ENCODE measurements at places on chromosomes 16 and 17.

GRCh38 chr17:42779936-42780850 is at the start of gene WNK4:
WNK4 (plus strand) TSS chr17:42780610; CDS start chr17:42780699, 89 bp downstream.
- DNase-seq: no peak

- no peak for DNase-seq
Observed at GRCh38 chr16:28936784-28937155, 5.0 kb downstream of the CD19 start.

- DNase-seq: no peak
Observed at GRCh38 chr16:67460168-67460567, 20.8 kb downstream of the ATP6V0D1 start.

GRCh38 chr16:77273815-77274214 is 74.6 kb downstream of the SYCE1L start:
- peak; percentile 16 for DNase-seq

- no peak for DNase-seq
Observed at GRCh38 chr16:66342294-66342900, 24.1 kb upstream of the CDH5 start.

DNA sequence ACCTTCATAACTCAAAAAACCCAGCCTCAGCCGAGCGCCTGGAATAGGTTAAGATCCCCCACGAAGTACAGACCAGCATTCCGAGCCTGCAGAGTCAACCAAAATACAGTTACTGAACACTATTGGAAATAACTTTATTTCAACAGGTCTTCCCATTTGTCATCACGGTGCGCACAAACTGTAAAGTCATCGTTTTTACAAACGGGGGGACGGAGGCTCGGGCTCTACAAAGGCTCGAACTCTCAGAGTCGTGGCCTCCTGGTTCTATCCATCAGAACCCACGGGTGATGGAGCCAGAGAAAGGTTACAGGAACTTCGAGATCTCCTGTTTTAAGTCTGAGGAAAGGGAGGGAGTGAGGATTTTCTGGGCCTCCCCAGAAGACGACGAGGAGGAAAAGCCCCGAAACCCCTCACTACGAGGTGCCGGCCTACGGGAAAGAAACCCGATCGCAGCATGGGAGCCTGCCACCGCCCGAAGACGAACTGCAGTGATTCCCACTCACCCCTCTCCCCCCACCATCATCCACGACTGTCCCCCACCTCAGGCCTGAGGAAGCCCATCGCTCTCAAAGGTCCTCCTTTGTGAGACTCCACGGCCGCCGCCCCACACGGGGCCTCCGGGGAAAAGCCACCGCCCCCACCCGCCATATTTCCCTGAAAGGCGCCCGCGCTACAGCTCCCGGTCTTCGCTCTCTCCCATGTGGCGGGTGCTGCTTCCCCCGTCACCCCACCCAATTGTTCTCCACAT is 917 bp downstream of the YWHAE start:
- no peak for DNase-seq

- DNase-seq: no peak
Observed at GRCh38 chr17:75105126-75106080, 4.4 kb upstream of the ARMC7 start.

GRCh38 chr16:5349101-5349500 is 251.5 kb upstream of the EEF2KMT start:
- no peak for DNase-seq

- no peak for DNase-seq
Observed at GRCh38 chr16:66226762-66227161, 139.7 kb upstream of the CDH5 start.

GRCh38 chr17:41771389-41772206 is 14.9 kb downstream of the JUP start:
- DNase-seq: no peak

- DNase-seq: no peak
Observed at GRCh38 chr17:19482576-19482975, 51.1 kb upstream of the SLC47A1 start.

GRCh38 chr17:253091-253846 is 71.8 kb upstream of the DOC2B start:
- no peak for DNase-seq

- no peak for DNase-seq
Observed at GRCh38 chr17:77188084-77189066, 47.6 kb downstream of the SEC14L1 start.

DNA sequence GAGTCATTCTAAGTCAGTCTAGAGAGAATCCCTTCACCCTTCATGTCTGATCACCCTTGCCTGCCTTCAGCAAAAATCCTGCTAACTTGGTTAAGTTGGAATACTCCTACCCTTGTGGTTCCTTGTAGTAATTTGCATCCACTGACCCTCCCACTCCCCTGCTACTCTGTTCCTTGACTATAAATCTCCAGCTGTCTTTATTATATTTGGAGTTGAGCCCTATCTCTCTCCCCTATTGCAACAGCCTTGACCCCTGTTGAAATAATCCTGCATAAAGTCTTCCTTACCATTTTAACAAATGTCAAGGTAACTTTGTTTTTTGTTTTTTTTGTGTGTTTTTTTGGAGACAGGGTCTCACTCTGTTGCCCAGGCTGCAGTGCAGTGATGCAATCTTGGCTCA is 590.1 kb downstream of the WWOX start:
- no peak for DNase-seq

GRCh38 chr16:997440-998051 is 16.0 kb downstream of the SOX8 start:
- no peak for DNase-seq

GRCh38 chr16:4666537-4667202 is 26.7 kb upstream of the NUDT16L1 start:
- DNase-seq: no peak

DNA sequence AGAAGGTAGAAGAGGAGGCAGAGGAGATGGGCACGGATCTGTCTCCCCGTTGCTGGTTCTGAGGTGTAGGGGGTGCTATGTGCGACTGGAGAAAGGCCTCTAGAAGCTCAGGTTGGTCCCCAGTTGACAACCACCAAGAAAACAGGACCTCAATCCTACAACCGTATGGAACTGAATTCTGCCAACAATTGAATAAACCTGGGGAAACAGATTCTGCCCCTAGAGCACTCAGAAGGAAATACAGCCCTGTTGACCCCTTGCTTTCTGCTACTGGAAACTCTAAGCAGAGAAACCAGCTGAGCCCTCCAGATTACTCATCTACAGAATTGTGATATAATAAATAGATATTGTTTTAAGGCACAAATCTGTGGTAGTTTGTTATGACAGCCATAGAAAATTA is 313.0 kb upstream of the GOT2 start:
- DNase-seq: no peak
